ENCODE measurements at places on chromosomes 2 and 18.
A peak's percentile ranks its signal among the peaks of the same experiment; 100 is the strongest.

DNA sequence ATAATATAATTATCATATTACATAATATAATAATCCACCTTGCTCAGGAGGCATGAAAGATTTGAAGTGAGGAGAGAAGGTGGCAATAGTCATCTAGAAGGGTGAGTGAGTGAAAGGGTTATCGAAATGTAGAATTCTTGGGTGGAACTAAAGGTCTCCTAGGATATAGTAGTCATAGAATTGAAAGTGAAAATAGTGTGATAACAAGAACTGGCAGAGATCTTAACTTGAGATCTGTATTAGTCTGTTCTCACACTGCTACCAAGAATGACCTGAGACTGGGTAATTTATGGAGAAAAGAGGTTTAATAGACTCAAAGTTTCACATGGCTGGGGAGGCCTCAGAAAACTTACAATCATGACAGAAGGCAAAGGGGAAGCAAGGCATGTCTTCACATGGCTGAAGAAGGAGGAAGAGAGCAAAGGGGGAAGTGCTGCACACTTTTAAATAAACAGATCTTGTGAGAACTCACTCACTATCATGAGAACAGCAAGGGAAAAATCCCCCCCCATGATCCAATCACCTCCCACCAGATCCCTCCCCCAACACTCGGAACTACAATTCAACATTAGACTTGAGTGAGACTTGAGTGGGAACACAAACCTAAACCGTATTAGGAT lies 351.5 kb downstream of the NR4A2 start:
- DNase-seq = no peak

DNA sequence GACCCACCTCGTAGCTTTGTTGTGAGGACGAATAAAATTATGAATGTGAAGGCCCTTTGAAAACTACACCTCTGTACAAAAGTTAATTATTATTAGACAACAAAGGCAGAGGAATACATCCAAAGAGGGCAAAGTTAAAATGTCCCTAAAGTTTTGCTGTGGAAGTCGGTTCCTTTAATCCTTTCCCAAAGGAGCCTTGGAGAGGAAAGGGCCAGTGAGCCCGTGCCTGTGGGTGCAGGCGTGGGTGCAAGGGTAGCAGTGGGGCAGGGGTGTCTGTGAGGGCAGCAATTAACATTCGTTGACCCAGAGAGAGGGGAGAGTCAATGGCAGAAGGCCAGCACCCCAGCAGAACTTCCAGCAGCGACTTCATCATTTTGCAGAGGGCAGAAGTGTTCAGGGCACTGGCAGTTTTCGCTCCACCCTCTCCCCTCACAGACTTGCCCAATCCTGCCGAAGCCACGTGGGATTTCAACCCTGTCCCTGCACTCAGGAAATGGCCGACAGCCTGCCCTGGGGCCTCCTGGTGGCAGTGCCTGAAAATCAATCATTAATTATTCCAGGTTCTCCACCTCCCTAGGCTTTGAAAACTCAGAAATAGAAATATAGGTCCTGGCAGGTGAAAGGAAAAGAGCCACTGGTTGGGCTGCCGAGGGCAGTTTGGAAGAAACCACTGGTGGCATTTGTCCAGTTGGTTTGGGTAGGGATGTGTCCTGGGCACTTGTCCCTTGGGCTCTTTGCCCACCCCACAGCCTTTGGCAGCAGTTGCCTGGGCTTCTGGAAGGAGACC lies 4.2 kb upstream of the PAX8 start:
- peak; percentile 72 for DNase-seq

DNA sequence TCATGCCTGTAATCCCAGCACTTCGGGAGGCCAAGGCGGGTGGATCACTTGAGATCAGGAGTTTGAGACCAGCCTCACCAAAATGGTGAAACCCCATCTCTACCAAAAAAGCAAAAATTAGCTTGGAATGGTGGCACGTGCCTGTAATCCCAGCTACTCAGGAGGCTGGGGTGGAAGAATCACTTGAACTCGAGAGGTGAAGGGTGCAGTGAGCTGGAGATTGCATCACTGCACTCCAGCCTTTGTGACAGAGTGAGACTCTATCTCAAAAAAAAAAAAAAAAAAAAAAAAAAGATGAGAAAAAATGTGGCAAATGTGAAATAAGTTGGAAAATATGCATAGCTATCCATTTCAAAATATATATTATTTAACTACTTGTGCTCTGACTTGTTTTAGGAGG lies 65.0 kb downstream of the KCNS3 start:
- DNase-seq = no peak

DNA sequence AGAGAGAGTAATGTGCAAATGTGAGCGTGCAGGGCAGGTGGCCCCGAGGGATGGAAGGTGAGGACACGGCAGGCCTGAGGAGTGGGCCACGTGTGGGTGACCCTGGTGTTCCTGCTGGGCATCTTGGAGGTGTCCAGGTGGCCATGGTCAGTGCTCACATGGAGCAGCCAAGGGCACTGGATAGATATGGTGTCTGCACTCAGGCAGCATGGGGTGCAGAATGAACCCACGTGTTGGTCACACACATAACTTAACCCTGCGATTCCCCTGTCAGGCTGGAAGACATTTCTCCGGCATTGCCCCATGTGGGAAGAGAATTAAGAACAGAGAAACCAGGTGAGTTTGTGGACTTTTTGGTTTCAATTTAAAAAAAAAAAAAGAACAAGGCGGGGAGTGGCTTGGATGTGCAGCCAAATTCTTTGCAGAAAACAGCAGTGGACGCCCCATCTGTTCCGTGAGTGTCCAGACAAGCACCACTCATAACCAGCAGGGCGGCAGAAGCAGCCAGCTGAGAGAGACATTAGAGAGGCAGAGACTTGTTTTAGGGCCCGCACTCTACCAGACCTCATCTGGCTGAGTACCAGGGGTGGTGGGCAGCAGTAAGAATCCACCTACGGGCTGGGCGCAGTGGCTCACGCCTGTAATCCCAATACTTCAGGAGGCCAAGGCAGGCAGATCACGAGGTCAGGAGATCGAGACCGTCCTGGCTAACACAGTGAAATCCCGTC lies 249.8 kb downstream of the ACKR3 start:
- DNase-seq = no peak

DNA sequence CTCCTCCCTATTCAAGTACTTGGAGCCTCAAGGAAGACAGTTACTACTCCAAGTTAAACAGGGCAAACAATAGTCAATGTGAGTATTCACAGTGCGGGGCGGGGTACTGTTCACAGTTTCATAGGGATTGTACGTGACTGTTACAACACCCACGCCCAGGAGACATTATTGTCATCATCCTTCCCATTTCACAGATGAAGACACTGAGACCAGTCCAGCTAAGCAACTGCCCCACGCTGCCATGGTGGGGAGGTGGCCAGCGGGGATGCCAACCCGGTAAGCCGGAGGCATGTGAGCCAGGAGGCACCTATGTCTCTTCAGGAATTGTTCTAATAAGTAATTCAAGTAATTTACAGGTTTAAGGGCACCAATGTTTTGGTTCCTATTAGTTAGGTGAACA lies 982 bp downstream of the HJURP start:
- no peak for DNase-seq

DNA sequence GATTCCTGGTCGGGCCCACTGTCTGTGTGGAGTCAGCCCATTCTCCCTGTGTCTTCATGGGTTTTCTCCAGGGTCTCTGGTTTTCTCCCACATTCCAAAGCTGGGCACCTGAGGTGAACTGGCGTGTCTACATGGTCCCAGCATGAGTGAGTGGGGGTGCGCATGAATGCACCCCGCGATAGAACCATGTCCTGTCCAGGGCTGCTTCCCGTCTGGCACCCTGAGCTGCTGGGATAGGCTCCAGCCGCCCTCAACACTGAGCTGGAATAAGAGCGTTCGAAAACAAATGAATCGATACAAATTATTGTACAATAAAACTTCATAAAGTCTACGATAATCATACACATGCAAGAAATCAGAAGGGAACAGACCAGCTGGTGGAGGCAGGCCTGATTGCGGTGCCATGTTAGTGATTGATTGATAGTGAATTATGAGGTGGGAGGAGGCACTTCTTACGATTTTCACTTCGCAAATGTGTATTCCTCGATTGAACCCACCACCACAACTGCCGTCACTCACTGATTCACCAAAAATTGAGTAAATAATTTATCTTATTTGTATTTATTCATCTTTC lies 186.6 kb downstream of the MGAT5 start:
- no peak for DNase-seq
